ENCODE measurements at places on chromosomes 5 and 9. TPM values are rescaled to one million over a fixed set of nuclear protein-coding genes. Genes with fewer than 3 reads are reported as not detected.

- DNase-seq: no peak
Measured at GRCh38 chr9:122168356-122168755, 8.6 kb downstream of the MORN5 start.

DNA sequence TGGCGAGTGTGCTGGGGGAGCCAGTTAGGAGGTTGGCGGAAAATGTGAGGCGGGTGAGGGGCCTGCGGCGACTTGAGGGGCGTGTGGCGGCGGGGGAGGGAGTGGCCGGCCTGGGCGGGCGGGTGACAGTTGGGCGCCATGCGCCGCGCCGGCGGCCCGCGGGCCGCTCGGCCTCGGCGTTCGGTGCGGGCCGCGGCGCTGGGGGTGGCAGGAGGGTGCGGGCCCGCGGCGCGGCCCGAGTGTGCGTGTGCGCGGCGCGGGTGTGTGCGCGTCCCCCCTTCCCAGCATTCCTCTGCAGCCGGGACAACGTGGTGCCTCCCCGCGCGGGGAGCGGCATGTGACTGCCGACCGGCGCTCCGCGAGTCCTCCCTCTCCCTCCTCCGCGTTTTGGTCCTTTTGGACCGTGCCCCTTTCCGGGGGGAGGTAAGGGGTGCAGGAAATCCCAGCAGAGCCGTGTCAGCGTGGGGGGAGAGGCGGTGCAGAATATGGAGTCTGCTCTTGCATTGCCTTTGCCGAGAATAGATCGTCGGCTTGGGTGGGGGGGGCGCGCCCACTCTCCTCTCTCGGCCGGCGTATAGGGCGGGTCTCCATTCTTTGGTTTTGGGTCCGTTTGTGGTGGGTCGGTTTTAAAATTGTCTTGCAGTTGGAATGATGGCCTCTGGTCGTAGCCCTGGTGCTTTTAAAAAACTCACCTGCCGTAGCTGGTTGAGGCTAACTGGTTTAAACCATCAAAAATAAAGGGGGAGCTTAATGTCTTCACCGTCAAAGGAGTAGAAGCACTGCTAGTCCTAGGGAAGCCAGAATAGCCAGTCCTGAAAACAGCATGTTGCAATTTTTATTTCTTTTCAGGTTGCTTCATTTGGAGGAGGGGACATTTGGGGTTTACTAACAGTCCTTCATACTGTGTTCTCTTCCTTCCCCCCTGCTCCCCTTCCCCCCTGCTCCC lies 2.0 kb downstream of the LARP1 start:
- no peak for DNase-seq

DNA sequence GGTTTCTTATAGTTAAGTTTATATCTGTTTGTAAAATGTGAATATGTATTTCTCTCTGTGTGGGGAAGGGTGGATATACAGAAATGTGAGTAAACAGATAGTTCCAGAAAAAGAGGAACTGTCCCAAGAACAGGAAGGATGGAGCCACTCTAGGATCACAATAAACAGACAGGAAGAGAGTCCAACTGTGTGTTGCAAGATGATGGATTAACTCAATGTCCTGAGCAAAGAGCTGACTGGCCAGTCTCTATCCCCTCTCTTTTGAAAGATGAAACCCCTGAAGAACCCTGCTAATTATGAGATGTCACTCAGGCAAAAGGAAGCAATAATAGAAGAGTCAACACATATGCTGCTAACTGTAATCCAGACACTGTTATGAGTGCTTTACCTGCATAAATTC lies 202.7 kb downstream of the SEMA6A start:
- no peak for DNase-seq

GRCh38 chr9:1748407-1748806 lies 266.7 kb upstream of the SMARCA2 start:
- no peak for DNase-seq

The LECT2 gene
- polyA plus RNA-seq: 1.6 TPM

Measured in right renal pelvis (tissue), 4 donors.